Activated CD4-positive, alpha-beta memory T cell treated with anti-CD3 and anti-CD28 coated beads for 36 hours (primary cell): ENCODE measurements at places on chromosomes 5 and 9. TPM values are rescaled to one million over a fixed set of nuclear protein-coding genes. Genes with fewer than 3 reads are reported as not detected.
A peak's percentile ranks its signal among the peaks of the same experiment; 100 is the strongest.

Gene GGTA1
- total RNA-seq = not detected

GRCh38 chr5:59115345-59115744 lies 532.5 kb downstream of the RAB3C start:
- DNase-seq = no peak

GRCh38 chr5:64018966-64019365 lies 56.7 kb upstream of the HTR1A start:
- DNase-seq = no peak

DNA sequence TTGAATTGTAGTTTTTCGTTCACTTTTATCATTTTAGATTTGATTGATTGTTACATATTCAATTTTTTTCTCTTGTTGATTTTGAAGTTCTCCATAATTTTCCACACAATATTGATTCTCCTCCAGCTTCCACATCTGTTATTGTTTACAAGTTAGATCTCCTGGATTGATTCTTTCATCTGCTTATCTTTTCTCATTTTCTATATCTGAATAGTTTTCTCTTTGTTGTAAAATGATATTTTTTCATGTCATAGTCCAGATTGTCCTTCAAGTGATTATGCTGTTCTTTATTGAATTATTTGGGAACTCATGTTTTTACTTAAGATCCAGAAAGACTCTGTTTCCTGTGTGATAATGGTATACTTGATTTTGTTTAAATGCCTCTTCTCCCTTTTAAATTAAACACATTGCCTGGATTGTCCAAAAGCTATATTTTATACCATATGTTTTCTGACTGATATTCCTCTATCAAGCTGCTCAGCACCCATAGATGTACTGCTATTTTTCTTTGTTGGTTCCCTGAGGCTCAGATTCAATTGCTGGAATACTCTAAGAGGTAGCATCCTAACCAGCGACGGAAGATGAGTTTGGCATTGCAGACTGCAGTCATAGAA lies 206.6 kb upstream of the PRR16 start:
- no peak for DNase-seq

DNA sequence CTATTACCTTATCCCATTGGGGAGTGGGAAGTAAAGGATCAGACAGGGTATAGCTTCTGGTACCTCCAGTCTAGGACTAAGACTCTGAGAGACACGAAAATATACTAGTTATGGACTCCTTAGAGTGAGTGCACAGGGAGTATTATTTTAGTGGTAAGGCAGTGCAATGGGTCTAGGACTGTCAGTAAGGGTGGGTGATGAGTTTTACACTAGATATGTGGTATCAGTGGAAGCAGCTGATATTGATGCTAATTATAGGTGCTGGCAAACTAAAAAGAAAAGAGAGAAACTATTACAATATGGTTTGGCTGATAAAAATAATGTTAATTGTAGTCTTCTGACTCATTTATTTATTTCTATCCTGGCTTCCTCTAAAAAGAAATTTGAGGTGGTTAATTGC lies 118.6 kb downstream of the UNC13B start:
- no peak for DNase-seq

DNA sequence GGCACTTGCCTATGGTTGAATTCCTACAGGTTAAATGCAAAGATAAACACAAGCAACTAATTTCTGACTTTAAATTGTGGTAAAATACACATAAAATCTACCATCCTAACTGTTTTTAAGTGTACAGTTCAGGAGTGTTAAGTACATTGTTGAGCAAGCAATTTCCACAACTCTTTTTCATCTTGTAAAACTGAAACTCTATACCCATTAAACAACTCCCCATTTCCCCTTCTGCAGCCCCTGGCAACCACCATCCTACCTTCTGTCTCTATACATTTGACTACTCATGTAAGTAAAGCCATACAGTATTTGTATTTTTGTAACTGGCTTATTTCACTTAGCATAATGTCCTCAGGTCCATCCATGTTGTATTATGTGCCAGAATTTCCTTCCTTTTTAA lies 38.5 kb upstream of the STX17 start:
- DNase-seq = peak; percentile 38
